ENCODE measurements at places on chromosomes 11 and 22.

GRCh38 chr11:116702772-116703385, 69.9 kb downstream of the BUD13 start:
- DNase-seq = no peak

GRCh38 chr11:116499396-116500003, 273.3 kb downstream of the BUD13 start:
- DNase-seq = peak; percentile 18

GRCh38 chr22:37046589-37046988, 5.0 kb upstream of the KCTD17 start:
- DNase-seq = no peak

DNA sequence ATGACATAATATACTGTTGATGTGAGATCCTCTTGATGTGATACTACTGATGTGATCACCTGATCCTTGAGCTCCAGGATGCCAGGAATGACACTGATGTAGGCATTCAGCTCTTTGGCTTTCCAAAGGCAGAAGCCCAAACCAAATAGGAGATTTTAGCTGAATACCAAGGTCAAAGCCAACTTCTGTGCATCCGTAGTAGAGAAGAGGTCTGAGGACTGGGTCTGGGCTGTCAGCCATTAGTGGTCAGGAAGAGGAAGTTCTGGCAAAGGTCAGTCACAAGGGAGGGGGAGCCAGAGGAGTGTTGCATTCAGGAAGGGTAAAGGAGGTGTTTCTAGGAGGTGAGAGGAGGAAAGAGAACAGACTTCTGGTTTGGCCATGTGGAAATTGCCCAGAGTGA, 53.4 kb upstream of the PARVG start:
- DNase-seq = no peak

DNA sequence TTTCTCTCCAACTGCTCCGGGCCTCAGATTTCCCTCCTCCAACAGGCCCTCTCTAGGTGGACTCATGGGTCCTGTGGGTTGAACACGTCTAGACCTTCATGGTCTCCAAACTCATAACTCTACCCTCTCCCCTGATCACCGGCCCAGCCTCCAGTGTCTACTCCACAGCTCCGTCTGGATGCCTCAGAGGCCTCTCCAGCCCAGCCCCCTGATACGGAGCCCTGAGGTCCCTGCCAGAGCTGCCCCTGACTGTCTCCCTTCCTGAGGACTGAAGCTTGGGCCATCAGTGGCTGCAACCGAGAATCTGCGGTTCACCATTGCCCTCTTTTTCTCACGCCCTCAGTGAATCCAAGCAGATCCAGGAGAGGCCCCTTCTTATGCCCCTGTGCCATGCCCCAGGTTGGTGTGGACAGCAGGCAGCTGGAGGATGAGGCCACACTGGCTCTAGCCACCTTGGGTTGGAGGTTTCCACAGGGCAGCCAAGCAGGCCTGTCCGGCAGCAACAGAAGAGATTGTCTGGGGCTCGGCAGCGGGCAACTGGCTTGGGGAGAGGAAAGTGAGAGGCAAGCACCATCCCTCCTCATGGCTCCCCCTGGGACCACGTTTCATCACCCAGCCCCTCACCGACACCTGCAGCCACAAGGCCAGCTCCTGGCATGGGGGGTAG, 104.6 kb upstream of the FGF3 start:
- no peak for DNase-seq

DNA sequence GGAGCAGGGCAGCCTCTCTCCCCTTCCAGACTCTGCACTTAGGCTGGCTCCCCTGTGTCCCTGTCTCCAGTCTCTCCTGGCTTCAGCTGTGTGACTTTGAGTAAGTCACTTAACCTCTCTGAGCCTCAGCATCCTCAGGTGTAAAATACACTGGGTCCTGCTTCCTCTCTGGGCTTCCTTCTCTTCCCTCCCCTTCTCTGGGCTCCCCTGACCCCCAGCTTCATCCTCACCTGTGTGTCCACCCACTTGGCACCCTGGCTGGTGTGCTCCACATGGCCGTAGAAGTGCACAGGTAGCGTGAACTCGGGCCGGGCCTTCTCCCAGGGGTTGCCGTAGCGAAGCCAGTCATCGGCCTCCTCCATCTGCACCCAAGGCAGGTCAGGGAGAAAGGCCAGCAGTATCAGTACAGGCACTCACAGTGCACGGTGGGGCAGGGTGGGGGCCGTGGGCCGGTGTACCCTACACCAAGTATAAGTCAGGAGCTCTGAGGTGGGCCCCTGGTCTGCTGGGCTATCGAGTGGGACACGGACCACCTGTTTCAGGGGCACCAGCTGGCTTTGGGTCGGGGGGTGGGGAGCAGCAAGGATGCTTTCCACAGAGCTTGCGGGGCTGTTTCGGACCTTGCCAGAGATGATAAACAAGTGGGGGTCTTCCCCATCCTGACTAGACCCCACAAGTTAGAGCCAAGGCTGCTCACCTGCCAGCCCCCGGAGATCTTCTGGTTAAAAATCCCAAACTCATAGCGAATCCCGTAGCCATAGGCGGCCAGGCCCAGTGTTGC, 2.0 kb downstream of the PYGM start:
- DNase-seq = no peak

DNA sequence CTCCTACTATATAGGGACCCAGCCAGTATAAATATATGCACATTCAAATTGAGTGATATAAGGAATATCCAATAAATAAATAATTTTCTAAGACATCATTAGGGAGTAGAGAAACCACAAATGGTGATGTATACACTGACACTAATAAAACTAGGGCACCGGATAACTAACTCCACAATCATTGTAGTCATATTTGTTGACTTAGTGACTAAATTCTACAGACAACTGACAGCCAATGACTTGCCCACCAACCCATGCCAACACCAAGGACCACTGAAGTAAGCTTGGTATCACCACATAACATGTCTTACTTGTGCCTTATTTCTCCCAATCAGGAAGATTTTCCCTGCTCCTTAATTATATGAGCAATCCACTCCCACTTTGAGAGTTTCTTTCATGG, 139.6 kb upstream of the TRPC6 start:
- DNase-seq = no peak

- no peak for DNase-seq
These were observed 128.5 kb downstream of the CEP164 start for GRCh38 chr11:117456027-117456720.

DNA sequence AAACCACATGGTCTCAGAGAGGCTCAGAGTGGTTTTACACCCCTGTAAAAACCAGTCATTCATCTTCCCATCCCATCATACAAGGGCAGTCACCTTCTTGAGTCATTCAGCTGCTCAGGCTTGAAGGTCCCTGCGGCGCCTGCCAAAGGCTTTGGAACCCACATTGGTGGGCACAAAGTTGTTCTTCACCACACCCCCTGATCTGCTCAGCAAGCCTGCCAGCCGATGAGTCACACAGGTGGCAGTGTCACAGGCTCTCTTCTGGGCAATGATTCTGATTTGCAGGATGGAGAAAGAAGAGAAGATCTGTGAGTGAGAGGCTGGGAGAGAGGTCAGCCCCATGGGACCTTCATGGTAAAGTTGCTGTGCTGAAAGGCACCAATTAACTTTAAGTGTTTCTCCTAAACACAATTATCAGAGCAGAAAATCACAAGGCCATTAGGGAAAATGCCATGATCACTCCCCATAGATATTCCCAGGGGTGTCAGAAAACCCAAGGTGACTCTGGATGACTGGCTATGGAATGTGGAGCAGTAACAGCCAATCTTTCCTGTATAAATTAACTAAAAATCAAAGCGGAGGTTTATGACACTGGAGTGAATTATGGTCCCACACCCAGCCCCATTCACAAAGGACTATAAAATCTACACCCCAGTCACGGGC, 4.4 kb downstream of the CALCA start:
- no peak for DNase-seq

GRCh38 chr11:10663990-10664389, 29.6 kb downstream of the IRAG1 start:
- no peak for DNase-seq

DNA sequence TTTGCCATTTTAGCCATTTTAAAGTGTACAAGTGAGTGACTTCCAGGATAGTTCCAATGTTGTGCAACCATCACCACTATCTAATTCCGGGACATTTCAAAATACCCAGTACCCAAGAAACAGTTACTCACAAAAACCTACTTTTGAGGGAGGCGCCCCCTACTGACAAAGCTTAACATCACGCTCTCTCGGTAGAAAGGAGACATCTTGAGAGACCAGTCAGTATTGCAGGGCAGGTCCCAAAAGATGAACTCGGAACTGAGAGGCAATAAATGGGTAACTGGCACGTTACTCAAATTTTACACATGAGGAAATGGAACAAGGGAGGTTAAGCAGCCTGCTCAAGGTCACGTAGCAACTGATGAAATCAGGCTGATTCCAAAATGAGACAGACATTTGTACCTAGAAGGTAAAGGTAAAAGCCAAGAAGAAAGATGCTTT, 50.0 kb upstream of the POU2AF1 start:
- DNase-seq = peak; percentile 66

GRCh38 chr11:112166562-112166961, 610 bp upstream of the TEX12 start:
- DNase-seq = no peak

GRCh38 chr11:83125577-83125976, 31.4 kb upstream of the PCF11 start:
- no peak for DNase-seq

- DNase-seq = no peak
These were observed 10.0 kb downstream of the PPM1F start for GRCh38 chr22:21942407-21943343.

- no peak for DNase-seq
These were observed 37.1 kb upstream of the NFRKB start for GRCh38 chr11:129932381-129933067.

GRCh38 chr11:68792400-68792966, 41.2 kb upstream of the TESMIN start:
- DNase-seq = no peak

Measured in CD4-positive, alpha-beta T cell treated with Interleukin-17A for 4 hours (primary cell).